ENCODE measurements at places on chromosomes 16 and 17.

GRCh38 chr16:84628226-84628731, 10.4 kb upstream of the COTL1 start:
- no peak for DNase-seq

DNA sequence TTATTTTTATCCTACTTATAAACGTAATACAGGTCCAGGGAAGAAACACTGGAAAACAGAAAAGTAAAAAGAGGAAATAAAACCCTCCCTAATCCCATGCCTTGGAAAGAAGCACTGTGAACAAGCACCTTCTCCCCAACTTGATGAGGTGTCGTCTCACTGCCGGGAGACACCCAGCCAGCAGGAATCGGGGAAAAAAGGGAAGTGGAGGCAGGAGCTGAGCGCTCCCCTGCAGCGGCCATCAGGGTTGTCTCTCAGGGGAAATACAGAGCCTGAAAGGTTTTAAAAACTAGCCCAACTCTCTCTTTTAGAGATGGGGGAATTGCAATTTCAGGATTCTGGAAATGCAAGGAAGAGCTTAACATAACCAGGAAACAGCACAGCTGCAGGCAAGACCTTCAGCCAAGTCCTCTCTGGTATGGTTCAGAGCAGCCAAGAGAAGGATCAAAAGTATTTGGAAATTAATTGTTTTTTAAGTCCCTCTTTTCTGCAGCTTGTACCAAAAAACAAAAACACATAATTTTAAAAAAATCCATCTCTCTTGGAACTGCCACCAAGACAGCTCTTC, 96.3 kb upstream of the RCVRN start:
- DNase-seq, result no peak

- no peak for DNase-seq
Observed at GRCh38 chr17:77129568-77130301, 11.0 kb upstream of the SEC14L1 start.

GRCh38 chr17:6639014-6639585, 1.4 kb downstream of the KIAA0753 start:
- DNase-seq, result peak; percentile 20

- no peak for DNase-seq
Observed at GRCh38 chr17:48605991-48606891, 1.5 kb upstream of the HOXB6 start.

DNA sequence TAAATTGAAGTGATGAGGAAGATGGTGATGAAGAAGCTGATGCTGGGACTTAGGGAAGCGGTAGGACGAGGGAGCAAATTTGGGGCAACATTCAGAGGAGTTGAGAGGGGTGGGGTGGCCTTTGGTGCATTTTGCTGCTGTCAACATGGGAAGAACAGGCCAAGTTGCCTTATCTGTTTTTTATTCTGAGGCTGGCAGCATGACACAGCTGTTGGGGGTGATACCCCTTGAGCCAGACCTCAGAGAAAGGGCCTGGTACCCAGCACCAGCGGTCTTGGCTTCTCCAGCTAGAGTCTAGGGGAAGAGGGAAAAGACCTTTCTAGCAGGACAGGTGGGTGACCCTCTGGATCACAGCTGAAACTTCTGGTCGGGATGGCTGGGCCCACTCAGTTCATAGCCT, 4.6 kb downstream of the IGFBP4 start:
- no peak for DNase-seq

- no peak for DNase-seq
Observed at GRCh38 chr16:11481987-11482386, 104.7 kb downstream of the LITAF start.

DNA sequence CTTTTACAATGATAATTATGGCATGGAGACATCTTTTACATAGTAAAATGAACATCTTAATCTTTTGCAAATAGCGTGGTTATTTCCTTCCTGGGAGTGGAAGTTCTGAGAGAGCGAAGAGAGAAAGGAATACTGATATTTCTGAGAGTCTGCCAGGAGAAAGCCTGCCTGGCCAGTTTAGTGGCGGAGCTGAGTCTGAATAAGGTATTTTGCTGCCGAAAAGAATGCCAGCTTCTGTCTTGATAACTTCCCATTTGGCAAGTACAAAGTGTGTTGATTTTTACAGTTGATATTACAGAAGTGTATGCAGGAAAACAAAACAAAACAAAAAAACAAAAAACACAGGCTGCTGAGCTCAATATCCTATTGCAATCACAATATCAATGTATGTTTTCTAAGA, 55.9 kb downstream of the KCNJ2 start:
- DNase-seq, result no peak

DNA sequence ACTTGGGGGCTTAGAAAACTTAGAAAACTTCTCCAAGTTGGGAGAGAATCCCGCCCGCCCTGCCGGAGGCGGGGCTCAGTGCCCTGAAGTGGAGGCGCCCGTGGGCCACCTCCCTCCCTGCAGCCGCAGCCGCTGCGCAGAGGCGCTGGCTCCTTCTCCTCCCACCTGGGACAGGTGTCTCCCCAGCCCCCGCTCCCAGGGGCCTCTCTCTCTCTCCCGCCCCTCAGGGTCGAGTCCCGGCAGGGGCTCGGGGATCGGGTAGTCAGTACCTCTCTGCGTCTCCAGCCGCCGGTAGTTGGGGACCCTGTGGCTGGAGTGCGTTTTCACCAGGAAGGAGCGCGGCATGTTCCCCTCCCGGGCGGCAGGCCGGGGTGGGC, 257 bp downstream of the SNAI3 start:
- peak; percentile 72 for DNase-seq

DNA sequence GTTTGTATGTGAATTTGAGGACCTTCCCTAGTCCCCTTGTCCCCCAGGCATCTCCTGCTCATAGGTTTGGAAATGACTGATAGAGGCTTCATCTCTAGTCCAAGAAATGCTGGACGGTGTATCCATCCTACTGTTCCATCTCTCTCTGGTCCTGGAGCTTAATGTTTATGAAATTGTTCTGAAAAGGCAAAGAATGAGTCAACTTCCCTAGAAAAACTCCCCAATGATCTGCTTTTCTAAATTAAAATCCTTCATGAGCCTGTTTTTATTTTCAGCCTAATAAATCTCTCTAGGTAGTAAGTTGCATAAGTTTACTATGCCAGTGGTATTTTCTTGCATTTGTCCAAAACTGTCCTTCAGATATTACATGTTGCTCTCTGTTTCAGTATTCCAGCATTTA, 2.1 kb upstream of the IGSF6 start:
- DNase-seq, result no peak

- DNase-seq, result peak; percentile 63
Observed at GRCh38 chr16:88382491-88383400, at the start of gene ZNF469. Gene ZNF469, plus strand, starts transcription at chr16:88382959. Its CDS starts 44,512 bp downstream, at chr16:88427471.

DNA sequence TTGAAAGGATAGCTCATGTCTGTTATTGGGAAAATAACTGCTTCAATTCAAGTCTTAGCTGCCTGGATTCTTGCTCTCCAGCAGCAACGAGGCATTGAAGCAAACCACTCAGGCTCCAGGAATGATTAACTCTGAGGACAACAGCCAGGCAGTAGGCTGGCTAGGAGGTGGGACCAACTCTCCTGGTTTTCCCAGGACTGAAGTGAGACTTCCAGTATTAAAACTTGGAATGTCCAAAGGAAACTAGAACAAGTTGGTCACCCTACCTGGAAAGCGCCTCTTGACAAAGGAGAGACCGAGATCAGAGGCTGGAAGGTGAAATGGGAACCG, 100.7 kb downstream of the SALL1 start:
- no peak for DNase-seq

GRCh38 chr16:46638947-46639925, 18.1 kb upstream of the SHCBP1 start:
- DNase-seq, result no peak

DNA sequence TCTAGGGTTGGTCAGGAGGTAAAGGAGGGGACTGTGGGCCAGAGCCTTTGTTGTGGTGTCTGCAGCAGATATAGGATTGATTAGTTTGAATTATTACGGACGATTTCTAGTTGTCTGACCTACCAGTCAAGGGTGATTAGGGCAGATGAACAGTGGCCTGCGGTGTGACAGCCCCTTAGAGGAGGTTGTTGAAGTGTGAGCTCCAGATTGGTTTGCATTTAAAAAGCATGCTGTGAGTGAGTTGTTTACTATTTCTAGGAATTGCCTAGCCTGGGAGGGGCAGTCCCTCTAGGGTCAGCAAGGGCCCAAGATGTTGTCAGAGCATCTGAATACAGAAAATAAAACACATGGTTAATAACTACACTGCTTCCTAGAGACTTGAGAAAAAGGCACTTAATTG, 108.8 kb downstream of the ARHGAP44 start:
- DNase-seq, result no peak

DNA sequence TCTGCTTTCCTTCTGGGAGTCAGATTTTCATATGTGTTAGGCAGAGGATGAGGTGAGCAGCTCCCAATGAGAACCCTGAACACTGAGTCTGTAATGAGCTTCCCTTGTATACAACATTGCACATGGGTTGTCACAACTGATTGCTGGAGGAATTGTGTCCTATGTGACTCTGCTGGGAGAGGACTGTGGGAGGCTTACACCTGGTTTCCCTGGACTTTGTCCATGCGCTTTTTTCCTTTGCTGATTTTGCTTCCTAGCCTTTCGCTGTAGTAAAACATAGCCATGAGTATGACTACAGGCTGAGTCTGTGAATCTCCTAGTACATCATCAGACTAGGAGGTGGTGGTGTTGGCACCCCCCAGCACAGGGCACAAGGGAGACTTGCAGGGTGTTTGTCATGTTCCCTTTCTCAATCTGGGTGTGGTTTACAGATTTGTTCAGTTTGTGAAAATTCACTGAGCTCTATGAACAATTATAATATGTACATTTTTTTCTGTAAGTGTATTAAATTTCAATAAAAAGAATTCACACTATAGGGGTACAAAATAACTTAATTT, 1.7 kb upstream of the PLK1 start:
- peak; percentile 34 for DNase-seq

- no peak for DNase-seq
Observed at GRCh38 chr17:41844971-41845370, 7.3 kb downstream of the KLHL10 start.

- no peak for DNase-seq
Observed at GRCh38 chr16:86651823-86652222, 73.5 kb downstream of the FOXL1 start.

DNA sequence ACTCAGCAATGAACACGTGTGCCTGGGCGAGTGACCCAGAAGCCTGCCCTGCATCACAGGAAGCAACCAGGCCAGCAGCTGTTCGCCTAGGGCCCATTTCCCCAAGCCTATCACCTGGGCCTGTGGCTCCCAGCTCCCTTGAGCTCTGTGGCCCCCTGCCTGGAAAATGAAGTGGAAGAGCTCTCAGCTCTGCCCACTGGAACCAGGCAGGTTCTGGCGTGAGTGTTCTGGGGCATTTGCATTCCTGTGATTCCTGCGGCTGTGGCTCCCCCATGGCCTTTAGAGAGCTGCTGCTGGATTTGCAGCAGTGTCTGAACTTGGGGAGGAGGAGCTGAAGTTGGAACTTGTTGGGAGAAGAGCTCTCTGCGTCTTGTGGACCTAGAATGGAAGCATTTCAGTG, 22.8 kb downstream of the PGS1 start:
- no peak for DNase-seq
